HFFc6 (cell line): ENCODE measurements at places on chromosomes 7 and 10. TPM values are rescaled to one million over a fixed set of nuclear protein-coding genes. Genes with fewer than 3 reads are reported as not detected.

DNA sequence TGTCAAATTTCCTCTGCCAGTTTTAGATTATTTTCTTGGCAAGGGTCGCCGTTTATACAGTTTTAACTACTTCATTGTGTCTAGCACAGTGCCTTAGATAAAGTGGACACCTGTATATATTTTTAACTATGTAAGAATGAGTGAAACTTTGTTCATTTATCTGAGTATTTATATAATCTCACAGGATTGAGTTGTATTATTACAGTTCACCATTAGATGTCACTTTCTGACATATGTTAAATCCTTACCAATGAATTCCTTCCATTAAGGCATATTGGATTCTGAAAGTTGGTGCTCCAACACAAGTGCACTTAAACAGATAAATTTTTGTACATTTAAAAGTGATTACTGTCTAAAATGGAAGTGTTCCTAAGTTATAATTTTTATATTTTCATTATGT, 43.0 kb downstream of the ZMYND11 start:
- DNase-seq: peak; percentile 31

GRCh38 chr7:46220066-46220630, 299.1 kb upstream of the IGFBP3 start:
- peak; percentile 13 for DNase-seq

DNA sequence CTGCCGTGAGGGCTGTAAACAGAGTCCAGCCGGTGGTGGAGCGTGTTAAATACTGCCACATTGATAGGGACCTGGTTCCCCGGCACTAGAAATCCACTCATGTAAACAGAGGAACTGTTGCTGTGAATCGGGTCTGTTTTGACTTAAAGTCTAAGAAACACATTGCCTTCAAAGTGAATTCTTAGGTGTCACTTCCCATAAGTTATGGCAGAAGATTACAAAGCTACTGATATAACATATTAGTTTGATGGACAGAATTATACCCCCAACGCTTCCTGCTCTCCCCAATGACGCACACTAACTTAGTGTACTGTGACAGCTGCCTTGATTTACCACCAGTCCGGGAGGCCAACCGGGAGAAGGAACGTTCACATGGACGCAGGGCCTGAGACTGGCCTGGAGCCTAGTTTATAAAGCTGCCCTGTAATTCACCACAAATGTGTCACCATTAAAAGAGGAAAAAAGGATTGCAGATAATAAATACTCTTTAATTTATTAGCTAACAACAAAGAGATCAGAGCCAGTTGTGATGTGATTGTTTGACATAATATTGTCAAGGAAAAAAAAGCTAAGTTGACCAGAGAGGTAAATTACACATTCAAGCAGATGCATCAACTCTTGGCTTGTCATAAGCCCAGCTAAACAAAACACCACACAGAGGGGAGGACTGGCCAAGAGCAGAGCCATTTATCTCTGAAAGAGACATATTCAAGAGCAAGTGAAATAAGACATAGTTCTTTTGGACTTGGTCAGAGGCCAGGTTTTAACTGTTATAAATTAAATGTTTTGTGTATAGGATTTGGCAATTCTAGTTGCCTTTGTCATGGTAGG, 820.6 kb downstream of the LRMDA start:
- DNase-seq: peak; percentile 81

DNA sequence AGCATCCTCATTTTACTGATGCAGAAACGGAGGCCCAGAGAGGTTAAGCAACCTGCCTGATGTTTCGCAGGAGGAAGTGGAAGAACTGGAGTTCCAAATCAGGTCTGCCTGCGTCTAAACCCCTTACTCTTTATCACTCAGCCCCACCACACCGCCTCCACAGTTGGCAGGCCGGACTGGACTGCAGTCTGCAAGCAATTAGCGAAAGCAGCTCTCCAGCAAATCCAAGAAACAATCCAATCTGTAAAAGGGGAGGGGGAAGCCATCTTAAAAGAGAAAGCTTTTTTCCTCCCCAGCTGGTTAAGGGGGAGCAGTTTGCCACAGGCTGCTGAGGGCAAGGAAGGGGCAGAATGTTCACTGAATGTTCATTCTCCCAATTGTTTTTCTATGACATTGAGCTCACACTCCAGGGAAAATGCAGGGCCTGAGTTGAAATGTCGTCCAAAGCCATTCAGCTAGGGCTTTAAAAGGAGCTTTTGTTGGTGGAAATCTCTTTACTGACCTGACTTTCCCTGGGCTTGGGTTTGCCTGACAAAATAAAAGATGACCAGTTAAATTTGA, 350.1 kb downstream of the RNLS start:
- DNase-seq: no peak

GRCh38 chr7:156578578-156578940, 62.0 kb upstream of the RNF32 start:
- no peak for DNase-seq

DNA sequence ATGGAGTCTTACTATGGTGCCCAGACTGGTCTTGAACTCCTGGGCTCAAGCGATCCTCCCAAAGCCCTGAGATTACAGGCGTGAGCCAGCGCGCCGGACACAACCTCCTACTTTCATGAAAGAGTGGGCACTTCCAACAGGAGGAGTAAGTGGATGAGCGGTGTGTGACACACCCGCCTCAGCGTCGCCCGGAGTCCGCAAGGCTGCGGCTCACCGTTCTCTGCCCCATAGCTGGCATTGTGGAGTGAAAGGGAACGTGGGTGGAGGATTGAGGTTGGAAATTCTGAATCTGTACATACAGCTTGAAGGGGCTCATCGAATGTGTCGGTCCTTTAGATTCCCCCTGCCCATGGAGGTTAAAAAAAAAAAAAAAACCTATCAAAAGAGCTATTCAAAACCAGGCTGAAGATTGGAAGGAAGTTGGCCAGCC, 524 bp upstream of the PRXL2A start:
- no peak for DNase-seq

DNA sequence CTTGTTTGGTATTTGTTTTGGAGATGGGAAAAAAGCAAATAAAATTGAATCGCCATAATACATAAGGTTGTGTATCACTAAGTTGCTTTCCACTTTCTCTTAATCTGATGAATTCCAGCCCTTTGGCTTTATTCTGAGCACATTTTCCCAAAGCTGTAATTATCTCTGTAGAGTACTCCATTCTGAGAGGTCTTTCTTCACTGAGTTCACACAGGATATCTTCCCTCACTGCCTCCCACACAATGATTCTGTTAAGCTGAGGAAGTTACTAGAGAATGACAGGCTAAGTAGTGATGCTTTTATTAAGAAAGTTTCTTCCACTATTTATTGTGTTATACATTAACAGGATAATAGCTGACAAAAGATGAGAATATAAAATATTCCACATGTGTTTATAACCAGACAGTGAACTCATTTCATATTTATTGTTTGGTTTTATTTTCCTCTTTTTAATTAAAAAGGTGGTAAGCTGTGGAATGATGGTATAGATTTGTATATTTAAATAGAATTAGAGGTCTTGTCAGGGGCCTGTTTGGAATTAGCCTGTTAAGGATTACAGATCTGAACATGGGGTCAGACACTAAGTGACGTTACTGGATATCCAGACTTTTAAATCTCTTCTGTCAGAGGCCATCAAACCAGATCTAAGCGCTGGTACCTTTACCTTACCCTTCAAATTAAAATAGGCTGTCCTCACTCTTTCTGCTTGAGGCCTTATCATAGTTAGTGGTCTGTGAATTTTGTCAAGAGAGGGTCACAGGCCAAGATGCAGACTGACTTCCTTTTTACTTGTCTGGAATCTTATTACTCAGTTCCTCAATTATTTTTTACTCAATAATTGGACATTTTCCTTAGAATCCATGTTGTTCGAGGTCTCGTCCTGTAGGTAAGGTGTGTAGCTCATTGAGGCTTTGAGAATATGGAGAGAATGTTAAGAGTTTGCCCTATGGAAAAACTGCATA, 8.4 kb downstream of the PLXDC2 start:
- no peak for DNase-seq

GRCh38 chr7:91459539-91459938, 195.3 kb downstream of the FZD1 start:
- no peak for DNase-seq

GPRIN2 gene
- not detected in 3 replicates for total RNA-seq

GHITM gene
- 140 and 154 TPM in 2 replicates for total RNA-seq
